ENCODE measurements at places on chromosomes 4 and X.

DNA sequence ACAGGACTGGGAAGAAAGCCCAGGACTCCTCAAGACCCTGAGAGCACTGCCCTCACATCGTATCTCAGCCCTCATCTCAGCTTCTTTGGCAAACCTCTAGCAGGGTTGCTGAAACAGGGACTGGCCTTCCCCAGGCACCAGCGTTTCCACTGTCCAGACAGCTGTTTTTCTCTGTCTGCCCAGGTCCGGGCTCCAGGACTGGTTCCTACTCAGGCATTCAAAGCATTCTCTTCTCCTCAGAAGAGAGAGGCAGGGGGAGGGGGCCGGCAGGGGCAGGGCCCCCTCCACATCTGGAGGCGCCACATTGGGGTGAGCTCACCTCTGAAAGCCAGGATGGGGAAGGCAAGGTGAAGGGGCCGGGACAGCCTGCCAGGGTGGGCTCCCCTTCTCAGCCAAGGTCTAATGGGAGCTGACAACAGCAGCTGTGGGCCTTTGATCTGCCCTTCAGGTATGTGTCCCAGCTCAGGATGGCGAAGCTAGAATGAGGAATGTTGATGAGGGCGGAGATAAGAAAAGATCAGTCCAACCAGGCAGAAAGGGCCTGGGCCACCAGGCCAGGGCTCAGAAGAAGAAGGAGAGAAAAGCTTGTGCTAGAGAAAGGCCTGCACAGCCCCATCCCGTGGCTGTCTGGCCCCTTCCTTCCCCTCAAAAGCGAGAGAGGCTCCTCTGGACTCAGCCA is 60.4 kb downstream of the PJA1 start:
- no peak for DNase-seq

DNA sequence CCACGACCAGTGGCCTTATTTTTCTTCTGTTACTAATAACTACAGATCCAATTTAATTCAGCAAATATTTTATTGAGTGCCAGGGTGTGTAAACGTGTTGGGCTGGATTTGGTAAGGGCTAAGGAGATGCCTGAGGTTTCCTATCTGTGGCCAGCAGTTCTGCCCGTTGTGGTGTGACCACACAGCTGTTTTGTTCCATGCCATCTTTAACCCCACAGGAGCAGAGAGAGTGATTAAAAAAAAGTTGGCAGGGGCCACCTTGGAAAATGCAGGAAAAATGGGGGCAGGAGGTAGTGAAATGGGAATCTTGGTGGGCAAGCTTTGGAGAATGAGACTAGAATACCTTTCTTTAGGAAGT is 1.1 kb downstream of the PLAC8 start:
- no peak for DNase-seq

GRCh38 chr4:176789955-176790354 is 2.8 kb downstream of the VEGFC start:
- DNase-seq: no peak

GRCh38 chrX:153190381-153190780 is 11.3 kb downstream of the MAGEA1 start:
- no peak for DNase-seq

DNA sequence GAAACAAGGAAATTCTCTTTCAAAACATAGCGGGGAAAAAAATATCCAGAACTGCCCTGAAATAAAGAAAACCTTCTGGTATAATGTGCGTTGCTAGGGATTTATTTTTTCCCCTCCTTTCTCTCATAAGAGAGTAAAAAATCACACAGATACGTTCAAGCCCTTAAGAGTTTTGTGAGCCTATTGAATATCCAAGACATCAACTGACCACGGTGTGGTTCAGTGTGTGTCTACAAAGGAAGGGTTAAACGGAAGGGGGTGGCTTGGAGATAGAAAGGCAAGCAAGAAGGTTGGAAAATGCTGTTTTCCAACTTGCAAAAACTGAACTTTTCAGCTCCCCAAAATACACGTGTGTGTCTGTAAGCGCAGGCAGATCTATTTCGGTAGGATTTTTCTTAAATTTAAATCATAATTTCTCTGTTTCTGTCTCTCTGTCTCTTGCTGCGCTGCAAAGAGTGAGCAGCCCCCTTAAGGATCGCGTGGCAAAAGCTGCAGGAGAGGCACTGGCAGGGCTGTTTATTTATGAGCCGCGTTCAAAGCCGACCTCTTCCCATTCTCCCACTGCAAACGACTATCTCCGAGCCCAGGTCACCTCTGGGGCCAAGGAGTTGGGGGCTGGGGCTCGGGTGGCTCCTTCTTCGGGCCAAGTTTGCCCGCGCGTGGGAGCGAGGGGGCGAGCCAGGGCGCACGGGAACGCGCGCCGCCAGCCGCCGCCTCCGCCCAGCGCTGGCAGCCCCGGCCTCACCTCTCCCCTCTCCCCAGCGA is 492 bp upstream of the SLIT2 start:
- no peak for DNase-seq

- no peak for DNase-seq
These were observed 33.6 kb upstream of the MXD4 start for GRCh38 chr4:2295500-2295899.

Measured in pulmonary artery endothelial cell (primary cell).